ENCODE measurements at places on chromosomes 5 and 9.

GRCh38 chr9:130626249-130626996, 38.0 kb upstream of the PRDM12 start:
- DNase-seq, result no peak

- no peak for DNase-seq
Observed at GRCh38 chr5:83721953-83722901, 1.6 kb upstream of the HAPLN1 start.

DNA sequence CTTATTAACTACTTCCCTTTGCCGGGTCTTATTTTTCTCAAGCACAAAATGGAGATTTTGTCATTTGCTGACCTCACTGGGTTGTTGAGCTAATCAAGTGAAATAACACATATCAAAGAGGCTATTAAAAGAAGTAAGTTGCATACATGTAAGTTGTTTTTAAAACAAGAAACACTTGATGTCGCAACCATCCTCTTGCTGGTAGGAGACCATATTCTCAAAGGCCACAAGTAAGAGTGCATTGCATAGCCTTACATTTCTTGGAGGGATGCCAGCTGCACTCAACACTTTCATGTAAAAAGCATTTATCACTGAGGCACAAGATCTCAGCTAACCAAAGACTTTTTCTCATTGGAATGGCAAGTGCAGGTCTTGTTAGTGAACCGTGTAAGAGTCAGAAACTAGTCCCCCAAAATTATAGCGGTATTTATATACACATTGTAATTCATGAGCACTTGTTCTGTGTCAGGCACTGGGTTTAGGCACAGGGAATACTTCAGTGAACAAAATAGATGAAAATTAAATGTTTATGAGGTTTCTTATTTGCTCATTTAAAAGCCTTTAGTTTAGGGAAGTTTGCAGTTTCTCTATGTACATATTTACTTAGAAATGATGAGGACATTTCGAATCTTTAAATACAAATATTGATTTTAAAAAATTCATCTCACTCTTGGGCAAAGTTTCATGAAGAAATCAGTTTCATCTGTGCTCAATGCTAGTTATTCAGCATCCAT, 72.0 kb downstream of the ZFAND5 start:
- DNase-seq, result no peak

- DNase-seq, result no peak
Observed at GRCh38 chr9:99286536-99286935, 64.5 kb downstream of the SEC61B start.

DNA sequence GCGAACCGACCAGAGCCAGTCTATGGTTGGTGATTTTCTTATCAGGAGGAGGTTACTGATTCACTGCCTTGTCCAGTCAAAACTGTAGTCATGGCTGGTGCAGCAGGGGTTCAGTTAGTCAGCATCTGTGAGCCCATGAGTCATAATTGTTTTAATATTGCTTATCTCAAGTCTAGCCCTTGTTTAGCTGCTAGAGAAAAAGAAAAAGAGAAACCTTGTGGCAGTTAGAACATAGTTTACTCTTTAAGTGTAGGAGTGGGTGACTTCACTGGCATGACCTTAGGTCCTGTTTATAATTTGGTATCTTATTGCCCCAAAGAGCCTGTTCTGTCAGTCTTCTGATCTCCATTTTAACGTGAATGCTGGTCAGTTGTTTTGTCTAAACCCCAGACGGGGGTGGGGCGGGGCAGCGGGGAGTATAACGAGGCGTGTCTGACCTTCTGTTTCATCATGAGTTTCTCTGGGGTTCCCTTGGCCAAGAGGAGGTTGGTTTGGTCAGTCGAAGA, 76.9 kb upstream of the NFIL3 start:
- peak; percentile 24 for DNase-seq

DNA sequence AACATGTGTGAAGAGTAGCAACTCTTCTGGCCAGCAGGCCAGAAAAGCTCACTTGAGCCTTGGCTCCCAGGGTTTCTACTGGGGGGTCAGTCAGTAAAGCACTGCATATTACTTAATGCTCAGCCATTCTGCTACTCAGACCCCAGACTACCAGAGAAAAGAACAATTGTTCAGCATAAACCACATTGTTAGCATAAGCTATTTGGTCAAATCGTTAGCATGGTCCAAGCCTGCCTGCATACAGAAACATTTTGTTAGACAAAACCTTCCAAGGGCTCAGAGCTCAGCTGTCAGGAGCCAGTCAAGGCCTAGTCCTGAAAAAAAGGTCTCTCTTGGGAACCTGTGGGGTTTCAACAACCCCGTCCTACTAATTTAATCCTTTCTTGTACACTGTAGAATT, 449.3 kb downstream of the PRR16 start:
- no peak for DNase-seq

DNA sequence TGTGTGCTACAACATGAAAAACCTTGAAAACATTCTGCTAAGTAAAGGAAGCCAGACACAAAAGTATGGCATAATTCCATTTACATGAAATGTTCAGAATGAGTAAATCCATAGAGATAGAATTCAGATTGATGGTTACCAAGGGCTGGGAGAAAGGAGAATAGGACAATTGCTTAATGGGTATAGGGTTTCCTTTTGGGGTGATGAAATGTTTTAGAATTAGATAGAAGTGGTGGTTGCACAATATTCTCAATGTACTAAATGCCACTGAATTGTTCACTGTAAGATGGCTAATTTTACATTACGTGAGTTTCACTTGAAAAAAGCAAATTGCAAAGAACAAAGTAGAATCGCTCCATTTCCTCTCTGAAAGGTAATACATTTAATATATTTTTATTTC, 43.0 kb upstream of the GAS1 start:
- DNase-seq, result no peak

- DNase-seq, result no peak
Observed at GRCh38 chr5:163497315-163497714, 8.1 kb upstream of the MAT2B start.

DNA sequence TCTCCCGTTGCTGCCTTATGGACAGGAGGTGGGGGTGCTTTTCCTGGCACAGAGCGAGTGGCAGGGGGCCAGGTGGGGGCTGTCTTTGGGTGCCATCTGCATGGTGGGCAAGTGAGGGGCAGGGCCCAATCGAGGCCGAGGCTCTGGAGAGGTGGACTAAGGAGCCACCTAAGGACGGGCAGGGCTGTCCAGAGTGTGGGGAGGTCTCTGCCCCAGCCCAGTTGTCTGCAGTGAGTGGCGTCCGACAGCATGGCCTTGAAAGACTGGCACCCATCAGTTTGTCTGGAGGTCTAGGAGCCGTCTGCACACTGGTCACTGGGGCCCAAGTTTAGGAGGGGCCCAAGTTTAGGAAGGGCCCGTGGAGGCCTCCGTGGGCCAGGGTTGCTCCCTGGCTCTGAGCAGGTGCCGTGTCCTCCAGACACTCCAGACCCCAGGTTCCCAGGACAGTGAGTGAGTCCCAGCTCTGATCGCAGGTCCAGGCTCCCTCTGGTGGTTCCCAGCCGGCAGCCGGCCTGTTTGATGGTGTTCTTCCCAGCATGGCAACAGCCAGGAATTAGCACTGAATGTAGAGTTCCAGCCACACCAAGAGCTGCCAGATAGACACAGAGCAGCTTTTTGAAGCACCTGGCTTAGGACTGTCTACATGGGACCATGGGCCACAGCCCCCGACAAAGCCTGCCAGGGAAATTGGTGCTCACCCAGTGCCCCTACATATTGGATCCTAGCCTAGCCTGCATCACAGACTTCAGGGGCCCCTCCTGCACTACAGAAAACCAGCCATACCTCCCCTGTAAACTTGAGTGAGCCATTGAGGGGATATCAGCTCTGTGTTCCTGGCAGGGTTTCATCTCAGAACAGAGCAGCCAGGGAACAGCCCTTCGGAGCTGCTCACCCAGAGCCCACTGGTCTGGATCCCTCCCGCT, 120.9 kb downstream of the WNK2 start:
- peak; percentile 7 for DNase-seq

DNA sequence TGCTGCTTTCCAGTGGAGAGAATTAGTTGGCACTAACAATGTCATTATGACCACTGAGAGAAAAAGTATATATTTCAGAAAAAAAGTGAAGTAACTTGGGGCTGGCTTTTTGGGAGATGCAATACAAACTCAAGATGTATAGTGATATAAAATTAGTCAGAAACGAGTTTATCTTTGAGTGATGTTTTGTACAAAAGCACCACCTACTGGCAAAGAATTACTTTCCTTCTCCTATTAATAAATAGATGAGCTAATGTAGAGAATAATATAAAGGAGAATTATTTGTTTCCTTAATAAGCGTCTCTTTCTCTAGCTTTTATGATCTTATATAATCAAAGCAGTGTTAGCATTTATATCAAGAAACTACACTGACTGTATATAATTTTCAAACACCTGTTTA, 158.8 kb downstream of the MEF2C start:
- no peak for DNase-seq

- no peak for DNase-seq
Observed at GRCh38 chr5:124330595-124331220, 415.7 kb downstream of the ZNF608 start.

- no peak for DNase-seq
Observed at GRCh38 chr5:112973036-112973435, 3.6 kb upstream of the DCP2 start.

DNA sequence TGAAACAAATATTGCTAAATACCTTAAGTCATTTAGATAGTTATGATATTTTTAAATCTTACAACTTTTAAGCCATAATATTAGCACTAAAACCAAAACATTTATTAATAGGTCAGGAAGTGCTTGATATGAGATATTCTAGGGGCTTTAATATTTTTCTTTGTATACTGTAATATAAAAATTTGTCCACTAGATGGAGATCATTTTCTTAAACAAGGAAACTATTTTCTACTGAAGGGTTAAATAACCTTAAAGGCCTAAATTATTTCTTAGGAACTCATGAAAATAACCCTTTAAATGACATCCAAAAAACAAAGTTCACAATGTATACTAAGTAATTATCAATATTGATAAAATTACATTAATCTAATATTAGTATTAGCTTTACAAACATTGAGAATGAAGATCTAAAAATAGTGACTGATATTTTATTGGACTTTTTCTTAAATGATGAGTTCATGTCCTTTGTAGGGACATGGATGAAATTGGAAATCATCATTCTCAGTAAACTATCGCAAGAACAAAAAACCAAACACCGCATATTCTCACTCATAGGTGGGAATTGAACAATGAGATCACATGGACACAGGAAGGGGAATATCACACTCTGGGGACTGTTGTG, 635.7 kb downstream of the RAB3C start:
- DNase-seq, result no peak

GRCh38 chr5:83388608-83389007, 82.9 kb upstream of the VCAN start:
- no peak for DNase-seq

DNA sequence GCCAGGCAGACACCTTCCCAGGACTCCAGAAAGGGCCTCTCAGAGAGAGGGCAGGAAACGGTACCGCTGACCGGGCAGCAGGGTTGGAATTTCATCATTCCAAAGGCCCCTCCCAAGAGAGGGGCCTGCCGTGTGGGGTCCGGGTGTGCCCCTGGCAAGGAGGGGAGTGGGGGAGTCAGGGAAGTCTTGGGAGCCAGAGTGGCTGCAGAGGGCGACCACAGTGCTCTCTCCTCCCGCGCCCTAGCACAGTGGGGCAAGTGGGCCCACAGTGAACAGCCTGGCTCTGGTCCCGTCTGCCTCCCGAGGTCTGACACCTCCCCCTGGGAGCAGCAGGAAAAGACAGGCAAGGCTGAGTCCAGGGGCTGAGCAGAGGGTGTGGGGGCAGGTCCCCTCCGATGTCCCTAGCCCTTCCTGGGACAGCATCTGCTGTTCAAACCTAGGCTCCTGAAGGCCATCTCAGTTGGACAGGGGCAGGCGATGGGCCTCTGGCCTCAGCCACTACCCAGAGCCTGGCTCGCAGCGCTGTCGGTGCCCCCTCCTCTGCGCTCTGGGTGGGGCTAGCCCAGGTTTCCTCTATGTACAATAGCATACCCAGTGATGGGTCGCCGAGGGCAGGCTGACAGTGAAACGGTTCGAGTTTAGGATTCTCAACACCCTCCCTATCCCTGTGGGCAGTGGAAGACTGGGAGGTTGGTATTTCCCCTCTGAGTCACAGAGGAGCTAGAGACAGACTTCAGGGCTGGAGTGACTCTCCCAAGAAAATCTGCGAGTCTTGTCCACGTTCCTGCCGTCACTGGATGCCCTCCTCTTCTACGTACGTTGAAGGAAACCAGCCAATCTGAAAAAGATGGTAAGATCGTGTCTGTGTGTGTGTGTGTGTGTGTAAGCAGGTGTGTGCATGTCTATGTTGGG, 25.4 kb upstream of the SARDH start:
- no peak for DNase-seq

DNA sequence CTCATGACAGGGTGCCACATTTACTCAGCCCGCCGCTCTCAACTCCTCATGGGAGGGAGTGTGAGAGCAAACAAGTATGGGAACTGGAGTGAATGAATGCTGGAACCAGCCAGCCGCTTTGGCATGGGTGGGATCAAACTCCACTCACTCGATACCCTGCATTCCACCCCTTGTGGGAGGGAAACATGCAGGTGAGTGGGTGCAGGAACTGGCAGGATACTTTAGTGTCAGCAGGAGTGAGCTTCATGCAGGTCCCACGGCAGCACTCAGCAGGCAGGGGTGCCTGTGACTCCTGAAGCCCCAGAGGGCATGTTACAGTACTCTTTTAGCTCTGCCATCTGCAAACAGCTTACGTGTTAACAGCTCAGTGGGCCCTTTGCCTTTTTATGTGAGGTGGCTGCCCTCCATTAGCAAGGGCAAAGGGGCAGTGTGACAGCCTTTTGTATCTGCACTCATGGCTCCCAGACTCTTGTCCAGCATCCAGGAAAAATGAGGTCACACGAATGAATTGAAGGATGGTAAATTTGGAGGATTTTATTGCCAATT, 433.2 kb upstream of the NMUR2 start:
- DNase-seq, result no peak

DNA sequence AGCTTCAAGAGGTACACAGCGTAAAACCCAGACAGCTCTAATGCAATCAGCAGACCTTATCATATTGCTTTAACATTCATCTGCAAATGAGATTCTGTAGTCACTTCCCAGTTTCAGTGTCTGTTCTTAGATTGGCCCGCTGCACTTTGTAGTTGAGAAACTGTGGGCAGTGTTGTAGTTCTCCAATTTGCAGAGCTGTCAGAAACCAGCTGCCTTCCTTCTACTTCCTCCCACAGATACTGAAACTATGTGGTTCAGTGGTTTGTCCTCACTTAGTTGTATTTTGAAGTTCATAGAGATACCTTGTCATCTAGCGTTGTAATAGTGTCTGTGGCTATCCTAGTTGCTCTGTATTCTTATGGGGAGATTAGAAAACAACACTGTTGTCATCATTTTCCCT, 39.6 kb upstream of the TRIM36 start:
- DNase-seq, result no peak

- no peak for DNase-seq
Observed at GRCh38 chr5:113249206-113249605, 185.6 kb downstream of the TSSK1B start.
